ENCODE measurements at places on chromosomes 2 and 18.

GRCh38 chr2:177753682-177754491, 318.7 kb downstream of the PDE11A start:
- DNase-seq = no peak

- DNase-seq = no peak
Observed at GRCh38 chr2:63855418-63856302, 14.0 kb downstream of the UGP2 start.

DNA sequence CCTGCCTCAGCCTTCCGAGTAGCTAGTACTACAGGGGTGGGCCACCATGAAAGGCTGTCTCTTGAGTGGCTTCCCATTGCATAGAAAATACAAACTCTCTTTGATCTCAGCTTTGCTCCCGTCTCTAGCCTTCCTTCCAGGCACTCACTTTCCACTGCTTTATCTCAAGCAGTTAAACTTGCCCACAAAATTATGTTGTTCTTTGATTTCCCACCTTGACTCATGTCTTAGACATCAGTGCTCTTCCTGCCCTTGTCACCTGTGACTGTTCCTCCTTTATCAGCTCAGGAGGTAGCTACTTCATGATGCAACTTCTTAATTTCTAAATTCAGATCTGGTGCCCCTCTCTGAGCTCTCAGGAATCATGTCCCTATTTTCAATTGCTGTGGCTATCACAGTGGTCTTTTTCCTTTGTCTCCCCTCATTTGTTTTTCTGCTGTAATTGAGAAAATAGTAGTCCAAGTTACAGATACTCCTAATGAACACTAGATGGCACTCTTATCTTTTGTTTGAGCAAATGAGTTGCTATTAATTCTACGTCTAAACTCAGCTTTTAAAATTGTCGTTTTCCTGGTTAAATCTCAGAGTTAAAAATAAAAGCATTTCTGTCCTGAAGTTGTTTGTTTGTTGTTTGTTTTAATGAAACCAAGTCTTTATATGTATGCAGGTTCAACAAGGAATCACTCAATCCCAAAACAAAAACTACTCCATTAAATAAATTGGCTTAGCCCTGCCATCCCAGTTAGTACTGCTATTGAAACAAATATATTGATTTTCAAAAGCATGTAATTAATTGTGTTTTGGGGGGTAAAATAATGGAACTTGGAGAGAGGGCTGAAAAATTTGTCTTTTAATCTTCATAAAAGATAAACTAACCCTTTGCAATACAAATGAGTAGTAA, 46.9 kb upstream of the GREB1L start:
- DNase-seq = no peak

- DNase-seq = no peak
Observed at GRCh38 chr2:156695020-156695419, 258.8 kb downstream of the GPD2 start.

- no peak for DNase-seq
Observed at GRCh38 chr18:51185075-51185474, 12.4 kb downstream of the MEX3C start.

DNA sequence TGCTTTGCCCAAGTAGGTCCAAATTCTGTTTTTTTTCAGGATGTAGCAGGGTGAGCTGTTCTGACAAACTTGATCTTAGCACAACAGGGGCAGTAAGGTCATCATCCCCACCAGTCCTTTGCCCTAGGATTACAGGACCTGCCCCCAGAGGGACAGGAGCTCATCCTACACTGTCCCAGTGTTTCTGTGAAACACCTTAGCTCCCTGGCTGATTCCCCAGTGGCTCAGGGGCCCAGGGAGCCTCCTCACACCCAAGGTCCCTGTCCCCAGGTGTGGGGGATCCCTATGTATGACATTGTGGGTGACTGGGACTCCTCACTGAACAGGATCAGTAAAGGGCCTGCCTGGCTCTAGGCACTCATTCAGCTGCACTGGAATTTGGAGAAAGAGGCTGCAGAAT, 191.2 kb downstream of the ANKRD30B start:
- no peak for DNase-seq
